ENCODE measurements at places on chromosomes 1 and 21. TPM values are rescaled to one million over a fixed set of nuclear protein-coding genes. Genes with fewer than 3 reads are reported as not detected.
A peak's percentile ranks its signal among the peaks of the same experiment; 100 is the strongest.

The SPATA45 gene
- not detected for total RNA-seq

The ANKRD65 gene
- total RNA-seq: not detected

DNA sequence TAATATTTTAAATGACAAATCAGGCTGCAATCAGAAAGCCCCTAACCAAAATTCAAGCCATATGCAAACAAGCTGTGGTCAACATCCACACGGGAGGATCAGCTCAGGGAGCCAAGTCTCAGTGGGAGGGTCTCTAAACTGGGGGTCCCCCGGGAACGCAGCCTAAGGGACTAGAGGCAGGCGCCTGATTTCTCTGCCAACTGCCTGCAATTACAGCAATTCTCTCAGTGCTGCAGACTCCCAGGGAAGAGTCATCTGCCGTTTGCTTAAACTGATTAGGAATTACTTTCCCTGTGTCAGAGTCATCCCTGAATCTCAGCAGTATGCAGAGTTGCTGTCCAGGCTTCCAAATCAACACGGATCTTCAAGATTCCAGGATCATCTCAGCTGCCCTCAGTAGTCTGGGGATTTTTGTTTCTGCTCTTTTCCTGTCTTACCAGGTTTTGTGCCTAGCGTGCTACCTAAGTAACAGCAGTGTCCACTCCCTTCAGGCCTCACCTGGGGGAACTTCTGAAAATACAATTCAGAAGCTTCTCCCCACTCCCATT is 247.8 kb downstream of the RRAGC start:
- no peak overlapping the region for H3K4me3 ChIP-seq
- H3K27ac ChIP-seq: no peak overlapping the region
- no peaks in the 10 kb centered on the region for H3K27me3 ChIP-seq
- H3K4me1 ChIP-seq: no peaks in the 10 kb centered on the region
- no peak for DNase-seq

DNA sequence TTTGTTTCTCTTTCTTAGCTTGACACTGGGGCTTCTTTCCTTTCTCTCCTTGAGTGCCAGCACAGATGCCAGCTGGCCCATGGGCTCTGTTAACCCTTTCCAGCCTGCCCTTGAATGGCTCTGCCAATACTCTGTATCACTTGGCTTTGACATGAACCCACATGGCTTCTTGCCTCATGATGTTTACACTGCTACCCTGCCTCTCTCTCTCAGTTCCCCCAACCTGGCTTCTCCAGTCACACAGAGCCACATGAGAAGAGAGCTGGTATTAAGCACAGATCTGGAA is 262.4 kb downstream of the OMA1 start:
- H3K27ac ChIP-seq: no peak overlapping the region
- no peaks in the 10 kb centered on the region for H3K27me3 ChIP-seq
- H3K4me1 ChIP-seq: no peaks in the 10 kb centered on the region

GRCh38 chr21:46425571-46425970 is 33.1 kb upstream of the DIP2A start:
- H3K4me3 ChIP-seq: peak overlapping the region; percentile 64
- H3K36me3 ChIP-seq: peaks cover 4% of the 10 kb centered on the region
- no peaks in the 10 kb centered on the region for H3K27me3 ChIP-seq

DNA sequence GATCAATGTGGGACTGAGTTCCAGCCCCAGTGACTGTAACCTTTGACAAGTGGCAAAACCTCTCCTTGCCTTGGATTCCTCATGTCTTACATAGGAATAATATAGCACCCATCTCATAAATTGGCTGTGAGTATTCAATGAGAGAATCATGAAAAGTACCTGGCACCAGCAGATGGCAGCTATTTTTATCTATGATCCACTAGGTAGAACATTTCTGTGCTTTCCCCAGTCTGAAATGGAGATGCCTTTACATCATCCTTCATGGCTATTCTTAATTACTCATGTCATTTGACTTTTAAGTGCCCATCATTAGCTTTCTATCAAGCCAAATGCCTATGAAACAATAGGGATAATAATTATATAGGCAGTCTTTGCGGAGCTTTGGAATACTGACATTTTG is 130.1 kb downstream of the TGFB2 start:
- H3K4me1 ChIP-seq: no peaks in the 10 kb centered on the region
- no peaks in the 10 kb centered on the region for H3K27me3 ChIP-seq
- H3K36me3 ChIP-seq: no peaks in the 10 kb centered on the region
- H3K27ac ChIP-seq: no peak overlapping the region
- no peak overlapping the region for H3K4me3 ChIP-seq
- DNase-seq: no peak

GRCh38 chr1:54664364-54664763 is 22.8 kb downstream of the MROH7 start:
- H3K4me3 ChIP-seq: no peak overlapping the region
- DNase-seq: no peak
- H3K36me3 ChIP-seq: no peaks in the 10 kb centered on the region
- H3K27me3 ChIP-seq: no peaks in the 10 kb centered on the region
- no peaks in the 10 kb centered on the region for H3K4me1 ChIP-seq

GRCh38 chr1:96641282-96641681 is 80.3 kb upstream of the PTBP2 start:
- no peaks in the 10 kb centered on the region for H3K27me3 ChIP-seq
- H3K4me1 ChIP-seq: no peaks in the 10 kb centered on the region
- no peak for DNase-seq

DNA sequence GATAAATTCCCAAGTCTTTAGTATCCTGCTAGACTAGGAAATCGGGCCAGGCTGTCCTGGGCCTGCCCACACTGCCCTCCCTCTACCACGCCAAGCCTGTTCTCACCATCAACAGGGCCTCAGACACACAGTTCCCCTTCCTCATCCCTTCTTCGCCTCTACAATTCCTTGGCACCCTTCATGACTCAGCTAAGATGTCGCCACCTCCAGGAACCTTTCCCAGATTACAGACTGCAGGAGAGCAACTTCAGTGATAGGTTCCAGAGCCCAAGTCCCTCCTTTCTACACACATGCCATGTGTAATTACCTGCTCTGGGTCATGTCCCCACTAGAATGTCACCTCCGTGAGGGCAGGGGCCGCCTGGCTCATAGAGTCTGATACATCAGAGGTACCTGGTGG is 3.3 kb downstream of the RIMS3 start:
- peaks cover 17% of the 10 kb centered on the region for H3K4me1 ChIP-seq
- DNase-seq: no peak
- H3K27me3 ChIP-seq: no peaks in the 10 kb centered on the region
- no peak overlapping the region for H3K4me3 ChIP-seq

GRCh38 chr1:904310-904950 is 19.3 kb upstream of the SAMD11 start:
- H3K27ac ChIP-seq: no peak overlapping the region
- DNase-seq: peak; percentile 72
- peaks cover 10% of the 10 kb centered on the region for H3K27me3 ChIP-seq
- H3K4me3 ChIP-seq: no peak overlapping the region
- no peaks in the 10 kb centered on the region for H3K4me1 ChIP-seq

The LRRC7 gene
- not detected for total RNA-seq

DNA sequence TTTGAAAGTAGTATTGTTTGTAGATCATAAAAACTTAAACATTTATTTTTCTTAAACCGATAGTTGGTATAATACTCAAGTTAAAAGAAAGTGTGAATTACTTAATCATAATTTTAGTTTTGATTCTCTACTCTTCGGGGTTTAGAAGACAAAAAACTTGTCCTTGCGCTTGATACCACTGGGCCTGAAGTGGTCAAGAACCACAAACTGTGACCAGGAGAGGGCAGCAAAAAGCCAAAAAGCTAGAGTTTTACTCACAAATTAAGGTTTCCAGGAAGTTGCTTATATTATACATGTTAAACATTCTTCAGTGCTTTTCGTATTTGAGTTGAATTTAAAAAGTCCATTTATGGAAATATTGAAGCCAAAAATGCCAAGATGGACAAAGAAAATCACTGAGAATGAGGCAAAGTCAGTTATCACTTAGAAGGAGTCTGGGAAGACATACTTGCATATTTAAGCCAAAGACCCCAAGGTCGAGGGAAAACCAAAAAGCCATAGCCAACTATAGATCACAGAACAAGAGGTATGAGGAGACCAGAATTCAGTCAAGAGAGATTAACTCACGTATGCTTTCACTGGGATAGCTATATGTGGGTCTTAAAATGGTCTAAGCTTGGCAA is 34.2 kb downstream of the EFCAB7 start:
- H3K36me3 ChIP-seq: no peaks in the 10 kb centered on the region
- no peak overlapping the region for H3K4me3 ChIP-seq
- no peak for DNase-seq
- no peaks in the 10 kb centered on the region for H3K4me1 ChIP-seq

The SLC9C2 gene
- total RNA-seq: not detected

GRCh38 chr1:246434335-246434734 is 72.7 kb downstream of the SMYD3 start:
- no peaks in the 10 kb centered on the region for H3K36me3 ChIP-seq
- DNase-seq: no peak
- no peak overlapping the region for H3K27ac ChIP-seq
- no peaks in the 10 kb centered on the region for H3K4me1 ChIP-seq

The FCRL4 gene
- total RNA-seq: not detected

The TMEM269 gene
- total RNA-seq: 0.20 TPM

DNA sequence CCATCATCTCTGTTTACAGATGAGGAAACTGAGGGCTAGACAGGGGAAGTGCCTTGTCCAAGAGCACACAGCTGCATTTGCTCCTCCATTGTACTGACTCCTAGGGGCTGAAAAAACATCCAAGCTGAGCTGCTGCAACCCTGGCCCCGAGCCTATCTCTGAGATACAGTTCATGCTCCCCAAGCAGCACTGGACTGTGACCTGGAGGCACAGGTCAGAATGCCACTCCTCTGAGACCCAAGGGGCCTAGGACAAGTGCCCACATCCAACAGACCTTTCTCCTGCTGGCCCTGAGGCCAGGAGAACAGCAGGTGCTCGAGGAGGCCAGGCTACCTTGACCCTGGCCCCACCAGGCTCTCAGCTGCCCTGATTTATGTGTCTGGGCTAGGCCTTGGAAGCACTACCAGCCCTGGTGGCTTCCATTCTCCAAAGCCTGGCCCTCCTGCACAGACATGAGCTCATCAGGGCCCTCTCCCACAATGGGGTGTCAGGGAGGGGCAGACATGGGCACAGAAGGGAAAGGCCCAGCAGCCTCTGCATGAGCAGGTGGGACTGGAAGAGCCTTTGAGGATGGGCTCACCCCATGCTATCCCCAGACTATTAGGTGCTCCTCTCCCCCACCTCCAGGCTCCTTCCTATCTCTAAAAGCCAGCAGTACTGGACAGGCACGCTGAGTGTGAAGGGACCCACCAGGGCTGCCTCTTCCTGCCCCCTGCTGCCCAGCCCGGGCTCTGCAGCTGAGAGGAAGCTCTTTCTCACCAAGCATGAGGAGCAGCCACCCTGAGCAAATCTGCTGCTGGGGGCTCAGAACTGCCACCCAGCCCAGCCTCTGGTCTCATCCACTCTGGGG is 18.8 kb downstream of the ADGRB2 start:
- H3K27ac ChIP-seq: no peak overlapping the region
- H3K27me3 ChIP-seq: no peaks in the 10 kb centered on the region
- DNase-seq: peak; percentile 62
- H3K4me3 ChIP-seq: no peak overlapping the region

GRCh38 chr1:22861764-22862440 is 110.8 kb downstream of the LACTBL1 start:
- H3K27ac ChIP-seq: no peak overlapping the region
- no peaks in the 10 kb centered on the region for H3K4me1 ChIP-seq
- no peak overlapping the region for H3K4me3 ChIP-seq
- no peaks in the 10 kb centered on the region for H3K27me3 ChIP-seq

The SESN2 gene
- 19.8 TPM for total RNA-seq

- H3K27ac ChIP-seq: no peak overlapping the region
- no peaks in the 10 kb centered on the region for H3K36me3 ChIP-seq
- H3K4me1 ChIP-seq: no peaks in the 10 kb centered on the region
- no peak for DNase-seq
- no peaks in the 10 kb centered on the region for H3K27me3 ChIP-seq
- H3K4me3 ChIP-seq: no peak overlapping the region
Observed at GRCh38 chr21:9759972-9760371, 761.4 kb upstream of the TPTE start.

- no peaks in the 10 kb centered on the region for H3K36me3 ChIP-seq
- no peaks in the 10 kb centered on the region for H3K27me3 ChIP-seq
- peaks cover 19% of the 10 kb centered on the region for H3K4me1 ChIP-seq
Observed at GRCh38 chr1:2538376-2538775, 8.3 kb upstream of the HES5 start.

- H3K4me3 ChIP-seq: no peak overlapping the region
- H3K27ac ChIP-seq: no peak overlapping the region
- no peaks in the 10 kb centered on the region for H3K36me3 ChIP-seq
Observed at GRCh38 chr1:76129731-76130130, 55.2 kb downstream of the ST6GALNAC3 start.

All from CD8-positive, alpha-beta memory T cell (primary cell).